ENCODE measurements at places on chromosomes 6 and 20.

GRCh38 chr6:16437984-16438383 lies 199.6 kb downstream of the GMPR start:
- no peak for DNase-seq

GRCh38 chr6:1383729-1384548 lies 5.4 kb upstream of the FOXF2 start:
- DNase-seq = no peak

- no peak for DNase-seq
These were observed 6.6 kb downstream of the FOXS1 start for GRCh38 chr20:31838646-31839292.

- no peak for DNase-seq
These were observed 701.8 kb upstream of the ADGRB3 start for GRCh38 chr6:67933278-67933677.

DNA sequence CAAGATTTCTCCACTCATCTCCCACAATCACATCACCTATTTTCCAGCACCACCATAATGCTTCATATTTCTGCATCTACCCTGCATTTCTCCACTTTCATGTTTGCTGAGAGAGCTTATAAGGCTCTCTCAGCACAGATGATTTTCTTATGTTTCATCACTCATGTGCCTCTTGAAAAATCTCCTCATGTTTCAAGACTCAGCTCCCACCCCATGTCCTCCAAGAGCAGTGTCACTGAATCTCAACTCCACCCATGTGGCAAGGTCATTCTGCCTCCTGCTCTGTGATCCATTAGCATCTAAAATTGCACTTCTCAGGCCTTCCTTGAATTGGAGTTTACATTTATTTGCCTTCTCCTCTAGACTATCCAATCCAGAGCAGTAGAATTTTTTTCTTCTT lies 178.7 kb upstream of the IRAK1BP1 start:
- no peak for DNase-seq

- DNase-seq = no peak
These were observed 14.8 kb downstream of the PEDS1 start for GRCh38 chr20:50138479-50139393.

DNA sequence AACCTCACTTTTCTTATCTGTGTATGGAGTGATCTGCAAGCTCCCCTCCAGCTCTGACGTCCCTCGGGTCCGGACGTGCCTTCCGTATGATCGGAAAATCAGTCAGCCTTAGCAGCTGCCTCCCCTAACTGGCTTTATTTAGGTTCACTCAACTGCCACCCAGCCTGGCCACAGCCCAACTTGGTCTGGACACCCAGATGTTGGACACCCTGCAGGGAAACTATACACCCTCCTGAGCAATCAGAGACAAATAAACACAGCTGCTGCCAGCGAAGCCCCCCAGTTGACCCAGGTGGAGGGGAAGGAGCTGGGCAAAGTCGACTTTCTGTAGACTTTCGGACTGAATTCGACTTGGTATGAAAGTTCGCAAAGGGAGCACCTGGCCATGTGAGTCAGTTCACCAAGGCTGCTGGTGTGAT lies 28.9 kb downstream of the TBC1D7 start:
- no peak for DNase-seq

GRCh38 chr20:40467703-40468411 lies 221.2 kb downstream of the MAFB start:
- no peak for DNase-seq

DNA sequence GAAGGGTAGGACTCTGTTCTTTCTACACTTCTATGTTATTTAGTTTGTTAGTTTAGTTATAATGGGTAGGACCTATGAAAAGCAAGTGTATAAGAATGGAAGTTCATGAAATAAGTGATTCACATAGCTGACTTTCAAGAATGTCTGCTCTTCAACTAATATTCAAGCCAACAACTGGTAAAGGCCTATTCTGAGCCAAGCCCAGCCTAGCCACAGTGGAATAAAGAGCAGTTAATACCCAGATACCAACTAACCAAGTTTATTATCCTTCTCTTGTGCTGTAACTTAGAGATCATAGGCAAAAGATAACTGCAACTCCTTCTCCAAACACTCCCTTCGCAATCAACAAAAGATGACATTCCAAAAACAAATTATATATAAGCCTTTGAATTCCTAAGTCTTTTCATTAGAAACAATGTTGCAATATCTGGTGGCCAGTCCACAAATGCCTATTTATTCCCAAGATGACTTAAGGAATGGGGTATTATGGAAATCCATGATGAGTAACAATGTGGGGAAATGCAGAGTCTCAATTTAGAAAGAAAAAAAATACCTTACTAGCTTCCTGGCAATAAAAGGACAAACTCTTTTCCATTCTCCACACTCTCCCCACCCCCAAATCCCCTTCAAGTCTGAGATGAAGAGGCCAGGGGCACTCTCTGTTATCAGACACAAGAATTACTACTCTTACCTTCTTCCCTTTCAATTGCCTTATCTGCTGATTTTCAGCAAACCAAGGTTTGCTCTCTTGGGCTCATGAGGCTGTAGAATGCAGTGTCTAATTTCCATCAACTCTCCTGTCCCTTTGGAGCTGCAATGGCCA lies 27.4 kb downstream of the BTBD9 start:
- DNase-seq = no peak

DNA sequence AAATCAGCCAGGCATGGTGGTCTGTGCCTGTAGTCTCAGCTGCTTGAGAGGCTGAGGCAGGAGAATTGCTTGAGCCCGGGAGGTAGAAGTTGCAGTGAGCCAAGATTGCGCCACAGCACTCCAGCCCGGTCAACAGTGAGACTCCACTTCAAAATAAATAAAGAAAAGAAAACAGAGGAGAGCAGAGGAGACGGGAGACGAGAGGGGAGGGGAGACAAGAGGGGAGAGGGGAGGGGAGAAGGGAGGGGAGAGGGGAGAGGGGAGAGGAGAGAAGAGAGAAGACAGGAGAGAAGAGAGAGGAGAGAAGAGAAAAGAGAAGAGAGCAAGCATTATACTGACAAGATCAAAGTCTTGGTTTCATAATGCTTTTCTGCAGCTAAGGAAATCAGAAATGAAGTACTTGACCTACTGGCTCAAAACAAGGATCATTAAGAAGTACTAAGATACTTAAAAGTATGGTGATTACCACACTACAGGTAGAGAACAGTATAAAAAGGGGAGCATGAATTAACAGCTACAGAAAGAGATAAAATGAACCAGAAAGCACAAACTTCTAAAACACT lies 30.5 kb downstream of the FAM8A1 start:
- DNase-seq = no peak

Data from stimulated activated CD4-positive, alpha-beta T cell treated with anti-CD3 and anti-CD28 coated beads, Interleukin-15, amount 100 ng/mL, for 1 hour (primary cell).